ENCODE measurements at places on chromosomes 2 and 18.

DNA sequence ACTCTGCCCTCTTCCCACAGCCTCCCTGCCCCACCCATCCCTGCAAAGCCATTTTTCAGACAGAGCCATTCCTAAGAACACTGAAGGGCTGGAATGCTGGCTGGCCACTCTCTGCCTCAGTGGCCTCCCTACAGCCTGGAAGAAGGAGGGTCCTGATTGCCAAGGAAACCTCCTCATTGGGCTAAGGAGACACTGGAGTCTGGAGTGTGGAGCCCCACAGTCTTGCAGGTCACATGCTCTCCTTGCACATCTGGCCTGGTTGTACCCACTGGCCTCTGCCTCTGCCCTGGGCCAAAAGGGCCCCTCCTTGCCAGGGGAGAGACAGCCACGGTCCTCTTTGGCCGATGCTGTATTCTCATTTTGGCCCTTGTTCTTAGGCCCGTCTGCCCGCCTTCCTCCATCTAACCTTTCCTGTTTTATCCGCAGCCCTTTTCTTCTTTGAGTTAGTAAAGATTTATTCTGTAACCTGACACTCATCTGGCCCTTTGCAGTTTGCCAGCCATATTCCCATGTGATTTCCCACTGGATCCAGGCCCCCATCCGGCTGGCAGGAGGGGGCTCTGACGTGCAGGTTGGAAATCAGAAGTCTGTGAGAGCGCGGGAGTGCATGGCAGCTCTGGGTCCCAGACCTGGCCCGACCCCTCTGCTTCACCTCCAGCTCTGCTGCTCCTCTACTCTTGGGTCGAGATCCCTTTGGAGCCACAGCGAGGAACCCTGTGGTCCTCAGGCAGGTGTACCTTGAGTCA lies 11.0 kb upstream of the CATIP start:
- DNase-seq: no peak

DNA sequence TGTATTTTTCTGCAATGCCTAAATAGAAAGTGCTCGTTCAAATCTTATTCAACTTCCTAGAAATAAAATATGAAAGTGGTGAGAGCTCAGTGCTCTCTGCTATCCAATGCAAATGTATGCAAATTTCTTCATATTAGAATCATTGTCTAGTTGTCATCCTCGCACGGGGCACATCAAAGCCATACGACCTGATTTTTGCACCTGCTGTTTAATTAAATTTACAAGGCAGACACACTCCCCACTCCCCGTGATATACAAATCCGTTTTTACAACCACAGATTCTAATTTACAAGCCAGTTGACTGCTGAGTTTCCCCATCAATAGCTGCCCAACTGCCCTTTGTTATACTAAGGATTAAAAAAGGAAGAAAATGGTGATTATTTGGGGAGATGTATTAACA lies 284.6 kb downstream of the RNF144A start:
- DNase-seq: no peak

- no peak for DNase-seq
Observed at GRCh38 chr2:171754254-171754939, 67.1 kb downstream of the DYNC1I2 start.

GRCh38 chr2:224173210-224173609 lies 134.1 kb upstream of the SERPINE2 start:
- DNase-seq: no peak

DNA sequence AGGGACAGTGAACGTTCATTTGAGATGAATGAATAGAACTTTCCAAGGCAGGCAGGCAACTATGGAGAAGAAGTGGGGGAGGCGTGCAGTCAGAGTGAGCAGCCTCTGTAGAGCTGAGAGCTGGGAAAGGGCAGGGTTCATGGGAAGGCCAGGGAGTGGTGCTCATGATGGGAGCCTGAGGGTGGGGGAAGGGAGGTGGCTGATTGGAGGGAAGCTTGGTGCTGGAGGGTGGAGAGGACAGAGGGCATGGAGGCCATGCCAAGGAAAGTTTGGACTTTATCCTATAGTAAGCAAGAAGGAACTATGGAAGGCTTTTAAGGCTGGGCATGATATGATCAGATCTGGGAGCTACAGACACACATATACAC lies 47.6 kb upstream of the LGALSL start:
- DNase-seq: no peak

- no peak for DNase-seq
Observed at GRCh38 chr2:101360232-101360631, 27.1 kb downstream of the CREG2 start.

DNA sequence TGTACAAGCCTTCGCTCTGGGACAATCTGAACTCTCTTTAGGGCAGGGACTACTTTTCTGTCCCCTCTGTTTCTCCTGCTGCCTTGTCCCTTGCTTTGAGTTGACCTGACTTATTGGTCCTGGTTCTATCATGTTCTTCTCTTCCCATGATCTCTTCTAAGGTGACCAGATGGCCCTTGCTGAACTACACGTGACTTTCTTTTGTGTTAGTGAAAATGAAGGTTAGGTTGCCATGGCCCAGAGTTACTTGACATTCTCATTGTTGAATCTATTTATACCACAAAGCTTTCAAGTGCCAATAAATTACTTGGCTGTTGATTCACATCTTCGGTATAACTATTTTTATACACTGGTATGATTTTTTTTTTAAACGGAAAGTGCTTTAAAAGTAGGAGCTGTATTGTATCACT lies 24.4 kb downstream of the MRPL33 start:
- no peak for DNase-seq

Data from GM19239 (cell line).